NCI-H187 treated with DMSO at 0.1 percent for 48 hours (cell line): ENCODE measurements at places on chromosomes 1 and 21.

- DNase-seq, result no peak
Measured at GRCh38 chr21:41250519-41250918, 66.1 kb upstream of the FAM3B start.

- DNase-seq, result no peak
Measured at GRCh38 chr1:180579961-180580611, 21.3 kb downstream of the OVAAL start.

DNA sequence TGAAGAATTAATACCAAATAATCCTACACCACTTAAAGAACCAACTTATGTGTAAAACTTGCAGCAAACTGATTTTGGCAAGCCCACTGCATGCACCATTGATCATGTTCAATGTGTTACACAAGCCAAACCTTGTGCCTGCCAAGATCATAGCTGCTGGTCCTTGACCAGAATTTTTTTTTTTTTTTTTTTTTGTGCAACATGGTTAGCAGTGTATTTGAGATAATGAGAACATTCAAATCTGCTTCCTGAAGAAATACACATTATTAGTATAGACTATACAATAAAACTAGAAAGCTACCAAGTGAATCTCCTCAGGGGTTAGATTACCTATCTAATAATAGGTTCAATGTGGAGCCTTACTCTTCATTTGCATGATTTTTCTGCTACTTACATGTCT is 421.0 kb downstream of the MRPL39 start:
- DNase-seq, result no peak

- no peak for DNase-seq
Measured at GRCh38 chr1:23624440-23624839, 65.1 kb upstream of the ID3 start.

GRCh38 chr1:25746299-25747045 is 53.5 kb upstream of the SELENON start:
- DNase-seq, result no peak

GRCh38 chr1:10788592-10789006 is 7.8 kb downstream of the CASZ1 start:
- DNase-seq, result no peak

DNA sequence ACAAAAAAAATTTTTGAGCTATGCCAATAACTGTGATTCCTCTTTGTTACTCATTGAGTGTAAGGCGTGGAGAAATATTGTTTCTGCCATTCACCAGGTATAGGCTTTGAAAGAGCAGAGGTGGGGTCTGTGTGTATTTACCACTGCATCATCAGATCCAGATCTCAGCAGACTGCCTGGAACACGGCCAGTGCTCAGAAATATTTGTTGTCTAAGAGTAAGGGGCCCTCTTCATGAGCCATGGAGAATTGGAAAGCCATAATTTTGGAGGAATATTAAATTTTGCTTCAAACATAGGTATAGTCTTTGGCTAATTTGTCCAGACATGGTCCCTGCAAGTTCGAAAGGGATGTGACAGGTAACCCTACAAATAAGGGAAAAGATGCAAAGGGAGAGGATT is 231.3 kb upstream of the IRF2BP2 start:
- no peak for DNase-seq

DNA sequence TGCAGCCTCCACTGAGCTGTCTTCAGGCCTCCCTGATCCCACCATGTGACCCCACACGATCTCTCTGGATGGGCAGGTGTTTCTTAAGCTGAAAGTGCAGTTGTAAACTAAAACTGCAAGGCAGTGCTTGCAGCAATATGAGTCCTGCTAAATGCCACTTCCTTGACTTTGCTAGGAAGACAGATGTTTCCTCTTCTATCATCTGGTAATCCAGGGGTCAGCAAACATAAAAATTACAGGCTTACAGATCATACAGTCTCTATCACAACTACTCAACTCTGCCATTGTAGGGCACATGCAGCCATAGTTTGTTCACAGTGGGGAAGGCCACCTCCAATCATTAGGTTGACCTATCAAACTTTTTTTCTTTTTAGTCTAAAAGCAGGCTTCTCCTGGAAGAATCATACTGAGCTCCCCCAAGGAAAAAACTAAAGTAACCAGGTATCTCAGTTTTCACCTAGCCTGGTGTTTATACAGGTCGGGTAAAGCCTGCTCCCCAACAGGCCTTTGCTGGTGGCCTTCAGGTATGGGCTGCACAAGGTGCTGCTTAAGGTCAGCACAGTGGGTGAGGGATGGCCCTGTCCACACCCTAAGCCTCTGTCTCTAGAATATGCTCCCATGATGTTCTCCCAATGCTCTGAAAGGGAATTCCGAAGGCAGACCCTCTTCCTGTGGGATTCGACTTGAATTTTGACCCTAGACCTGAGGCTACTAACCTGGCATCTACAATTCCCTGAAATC is 10.8 kb downstream of the ABCA4 start:
- no peak for DNase-seq

DNA sequence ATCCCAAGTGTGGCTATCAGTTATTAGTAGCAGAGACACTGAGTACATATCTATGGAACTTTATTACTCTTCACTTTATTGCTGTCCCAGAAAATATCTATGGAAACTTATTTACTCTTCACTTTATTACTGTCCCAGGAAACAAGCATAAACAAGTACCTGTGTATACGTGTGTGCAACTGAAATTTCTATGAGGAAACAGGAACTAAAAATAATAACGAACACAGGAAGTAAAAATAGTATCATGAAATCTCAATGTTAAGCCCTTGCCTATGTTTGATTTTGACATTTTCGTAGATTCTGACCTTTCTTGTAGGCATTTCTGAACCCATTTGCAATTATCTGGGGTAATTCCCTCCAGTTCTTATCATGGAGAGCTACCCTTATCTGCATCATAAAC is 64.9 kb upstream of the KRTAP19-8 start:
- no peak for DNase-seq

GRCh38 chr1:19517017-19517416 is 31.7 kb upstream of the CAPZB start:
- DNase-seq, result no peak

- DNase-seq, result no peak
Measured at GRCh38 chr1:72917920-72918319, 635.6 kb upstream of the NEGR1 start.

DNA sequence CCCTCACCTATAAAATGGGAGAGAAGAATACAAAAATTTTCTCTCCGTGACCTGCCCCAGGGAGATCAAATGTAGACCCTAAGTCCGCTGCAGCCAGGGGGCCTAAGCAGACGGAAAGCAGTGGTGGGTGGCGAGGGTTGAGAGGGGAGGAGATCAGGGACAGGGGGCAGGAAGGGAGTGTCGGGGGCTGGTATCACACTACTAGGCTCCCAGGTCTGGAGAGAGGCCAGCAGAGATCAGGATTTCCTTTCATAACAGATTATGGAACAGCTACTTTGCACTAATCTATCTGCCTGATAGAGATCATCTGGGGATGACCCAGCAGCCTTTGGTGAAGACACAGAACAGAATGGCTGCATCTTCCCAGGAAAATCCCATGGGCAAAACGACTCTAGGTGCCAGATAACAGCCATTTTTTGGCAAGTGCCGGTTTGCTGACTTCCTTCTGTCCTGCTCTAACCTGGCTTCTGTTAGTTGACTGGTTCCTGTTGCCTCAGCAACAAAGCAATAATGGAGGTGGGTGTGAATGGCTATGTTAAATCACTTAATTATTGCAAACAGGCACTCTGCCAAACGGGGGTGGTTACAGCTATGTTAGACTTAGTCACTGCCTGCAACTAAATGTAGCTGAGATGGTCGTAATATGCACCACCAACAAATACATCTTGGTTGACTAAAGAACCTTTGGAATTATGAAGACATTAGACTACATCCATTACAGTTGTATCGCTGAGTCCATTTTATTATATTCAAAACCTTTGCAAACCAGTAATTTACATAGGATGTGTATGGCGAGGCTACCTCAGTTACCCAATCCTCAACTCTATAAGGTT is 30.0 kb upstream of the EPS8L3 start:
- DNase-seq, result no peak

GRCh38 chr1:94104776-94105580 is 16.0 kb downstream of the ABCA4 start:
- no peak for DNase-seq

GRCh38 chr1:3429766-3430165 is 24.7 kb upstream of the ARHGEF16 start:
- DNase-seq, result no peak

- DNase-seq, result no peak
Measured at GRCh38 chr1:153340356-153340755, 8.3 kb downstream of the PGLYRP4 start.

DNA sequence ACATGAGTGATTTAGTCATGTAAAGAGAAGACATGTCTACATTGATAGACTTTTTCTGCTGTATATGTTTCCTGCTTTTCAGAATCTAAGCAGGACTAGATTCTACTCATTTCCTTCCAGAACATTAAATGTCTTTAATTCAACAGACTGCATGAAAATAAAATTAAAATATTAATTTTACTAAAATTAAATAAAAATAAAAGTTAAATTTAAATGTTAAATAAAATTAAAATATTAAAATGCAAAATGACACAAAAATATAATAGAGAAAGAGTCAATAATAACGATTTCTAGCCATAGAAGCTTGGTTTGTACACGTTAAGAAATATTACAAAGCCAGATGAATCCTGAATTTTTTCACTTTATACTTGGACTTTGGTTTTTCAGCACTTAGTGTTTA is 552.8 kb upstream of the NR5A2 start:
- DNase-seq, result no peak

- no peak for DNase-seq
Measured at GRCh38 chr1:185650602-185651230, 83.5 kb upstream of the HMCN1 start.

DNA sequence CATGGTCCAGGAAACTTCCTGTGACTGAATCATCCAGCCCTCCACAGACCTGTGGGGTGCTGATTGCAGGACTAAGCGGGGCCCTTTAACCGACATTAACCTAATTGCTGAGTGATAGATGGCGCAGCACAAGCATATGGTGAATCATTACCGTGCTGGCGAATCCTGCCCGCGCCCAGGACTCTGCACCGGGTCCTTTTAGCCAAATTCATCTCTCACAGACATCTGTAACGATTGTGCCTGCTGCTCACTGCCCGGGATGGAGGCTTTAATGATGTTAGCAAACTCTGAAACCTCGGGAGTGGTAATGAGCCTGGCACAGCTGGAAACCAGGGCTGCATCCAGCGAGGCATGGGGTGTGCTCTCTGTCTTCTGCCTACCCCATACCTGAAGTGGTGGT is 147.3 kb upstream of the CD34 start:
- no peak for DNase-seq

DNA sequence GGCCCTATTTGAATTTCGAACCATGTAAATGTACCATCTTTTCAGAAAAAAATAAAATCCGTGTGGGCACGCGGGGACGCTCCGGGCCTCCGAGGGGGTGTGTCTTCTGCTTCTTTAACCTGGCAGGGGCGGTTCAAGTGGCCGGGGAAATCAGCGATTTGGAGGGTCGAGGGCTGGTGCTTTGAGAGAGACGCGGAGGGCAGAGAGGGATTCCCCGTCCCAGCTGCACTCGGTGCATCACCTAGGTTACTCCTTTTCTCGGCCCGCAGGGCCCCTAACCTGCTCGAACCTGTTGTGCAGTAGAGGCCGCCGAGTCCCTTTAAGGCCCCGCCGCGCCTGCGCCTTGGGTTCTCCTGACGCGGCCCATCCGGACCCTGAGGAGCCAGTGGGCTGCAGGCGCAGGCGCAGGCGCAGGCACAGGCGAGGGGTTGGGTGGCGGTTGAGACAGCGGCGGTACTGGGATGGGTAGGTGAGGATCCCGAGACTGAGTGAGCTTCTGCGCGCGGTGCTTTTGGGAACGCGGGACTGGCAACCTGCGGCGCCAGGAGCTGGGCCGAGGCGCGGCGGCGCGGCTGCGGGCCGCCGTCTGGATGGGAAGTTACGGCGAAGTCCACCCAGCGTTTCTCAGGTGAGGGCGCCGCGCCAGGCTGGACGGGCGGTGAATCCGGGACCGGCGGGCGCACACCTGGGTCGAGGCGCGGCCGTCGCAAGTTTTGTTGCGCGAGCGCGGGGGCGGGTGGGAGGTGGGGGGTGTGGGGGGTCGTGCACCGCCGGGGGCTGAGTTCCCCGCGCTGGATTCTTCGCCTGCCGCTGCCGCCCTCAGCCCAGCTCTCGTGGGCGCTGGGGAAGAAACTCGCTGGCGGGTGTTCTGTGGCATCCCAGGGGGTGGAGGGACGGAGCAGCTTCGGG is at the start of gene NBPF3:
Gene NBPF3 (plus strand): TSS at position 417 of the 909 bp plus-strand sequence. CDS start 4,950 bp downstream, outside the sequence.
- peak; percentile 52 for DNase-seq

GRCh38 chr21:33618407-33618806 is 23.1 kb downstream of the CRYZL1 start:
- DNase-seq, result no peak

DNA sequence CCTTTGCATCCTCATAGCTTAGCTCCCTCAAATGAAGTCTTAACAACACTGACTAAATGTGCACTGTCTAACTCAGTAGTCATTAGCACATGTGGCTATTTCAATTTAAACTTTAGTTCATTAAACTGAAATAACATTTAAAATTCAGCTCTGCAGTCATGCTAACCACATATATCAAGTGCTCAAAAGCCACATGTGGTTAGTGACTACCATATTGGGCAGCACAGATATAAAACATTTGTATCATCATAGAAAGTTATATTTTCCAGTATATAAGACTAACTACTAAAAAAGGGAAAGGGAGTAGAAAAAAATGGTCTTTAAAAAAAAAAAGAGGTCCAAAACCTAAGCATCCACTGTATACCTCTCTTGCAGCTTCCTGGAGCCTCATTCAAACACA is 64.1 kb downstream of the SETD4 start:
- no peak for DNase-seq

GRCh38 chr1:69991644-69992043 is 213.7 kb downstream of the LRRC40 start:
- DNase-seq, result no peak

GRCh38 chr1:51517361-51518032 is 1.6 kb downstream of the EPS15 start:
- no peak for DNase-seq

DNA sequence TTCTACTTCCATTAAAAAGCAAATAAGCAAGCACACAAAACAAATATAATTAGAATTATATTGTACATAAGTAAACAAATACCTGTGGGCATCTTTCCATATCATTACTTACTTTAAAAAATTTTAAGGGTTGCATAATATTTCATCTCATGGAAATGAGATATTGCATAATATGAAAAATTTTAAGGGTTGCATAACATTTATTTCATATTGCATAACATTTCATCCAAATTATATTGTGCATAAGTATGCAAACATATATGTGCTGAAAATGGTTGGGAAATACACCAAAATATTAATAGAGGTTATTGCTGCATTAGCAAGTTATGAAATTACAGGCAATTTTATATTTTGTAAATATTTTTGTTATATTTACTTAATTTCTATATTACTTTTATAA is 213.7 kb downstream of the KCNH1 start:
- DNase-seq, result no peak

DNA sequence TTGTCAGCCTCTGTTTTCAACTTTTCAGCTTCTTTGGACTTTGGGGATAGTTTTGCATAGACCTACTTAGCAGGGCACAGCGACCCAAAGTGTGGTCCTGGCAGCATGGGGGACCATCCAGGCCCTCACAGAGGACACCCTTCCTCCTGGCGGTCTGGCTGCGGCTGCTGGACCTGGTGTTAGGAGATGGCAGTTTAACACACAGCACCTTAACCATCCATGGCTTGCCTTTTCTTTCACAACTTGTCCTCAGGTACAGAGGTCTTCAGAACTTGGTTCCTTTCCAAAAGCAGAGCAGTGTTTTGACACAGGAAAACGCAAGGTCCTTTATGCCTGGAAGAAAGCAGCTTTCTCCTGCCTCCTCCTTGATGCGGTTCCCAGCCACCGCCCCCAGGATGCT is 68.1 kb downstream of the RHOU start:
- no peak for DNase-seq

GRCh38 chr1:100972185-100972584 is 53.4 kb downstream of the DPH5 start:
- no peak for DNase-seq
